ENCODE measurements at places on chromosomes 2 and 18. TPM values are rescaled to one million over a fixed set of nuclear protein-coding genes. Genes with fewer than 3 reads are reported as not detected.

GRCh38 chr2:68931799-68932198 is 20.9 kb downstream of the GKN2 start:
- DNase-seq, result no peak

ANKRD62 gene
- polyA plus RNA-seq, result not detected

- DNase-seq, result peak; percentile 79
Measured at GRCh38 chr2:9263428-9263827, 56.8 kb downstream of the ASAP2 start.

- no peak for DNase-seq
Measured at GRCh38 chr2:147420517-147420916, 424.3 kb upstream of the ACVR2A start.

DPP10 gene
- polyA plus RNA-seq, result not detected

STK16 gene
- 57.6 TPM for polyA plus RNA-seq

ERMN gene
- not detected for polyA plus RNA-seq

PPM1B gene
- polyA plus RNA-seq, result 16.2 TPM

DNA sequence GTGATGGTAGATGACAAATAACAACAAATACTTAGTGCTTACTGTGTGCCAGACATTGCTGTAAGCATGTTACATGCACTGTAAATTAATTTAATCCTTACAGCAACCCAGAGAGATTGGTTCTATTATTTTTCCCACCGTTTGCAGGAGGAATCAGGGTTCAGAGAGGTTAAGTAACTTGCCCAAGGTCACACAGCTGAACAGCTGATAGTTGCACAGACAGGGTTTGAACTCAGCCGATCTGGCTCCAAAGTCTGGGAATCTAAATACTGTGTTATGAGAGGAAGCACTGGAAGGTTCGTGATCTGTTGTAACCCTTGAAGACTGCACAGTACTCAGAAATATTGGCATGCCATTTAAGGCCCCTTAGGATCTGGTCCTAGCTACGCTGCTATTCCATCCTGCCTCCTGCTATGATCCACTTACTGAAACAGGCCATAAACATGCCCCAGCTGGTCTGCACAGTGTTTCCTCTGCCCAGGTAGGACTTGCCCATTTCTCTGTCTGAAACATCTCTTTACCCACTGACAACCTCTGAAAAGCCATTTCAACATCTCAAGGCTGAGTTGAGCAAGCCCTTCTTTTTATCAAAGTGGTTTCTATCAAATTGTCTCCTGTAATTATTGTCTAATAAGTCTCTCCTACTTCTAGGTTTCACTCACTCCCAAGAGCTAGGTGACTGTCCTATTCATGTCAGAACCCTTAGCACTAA is 40.4 kb upstream of the MRPL33 start:
- DNase-seq, result no peak

DNA sequence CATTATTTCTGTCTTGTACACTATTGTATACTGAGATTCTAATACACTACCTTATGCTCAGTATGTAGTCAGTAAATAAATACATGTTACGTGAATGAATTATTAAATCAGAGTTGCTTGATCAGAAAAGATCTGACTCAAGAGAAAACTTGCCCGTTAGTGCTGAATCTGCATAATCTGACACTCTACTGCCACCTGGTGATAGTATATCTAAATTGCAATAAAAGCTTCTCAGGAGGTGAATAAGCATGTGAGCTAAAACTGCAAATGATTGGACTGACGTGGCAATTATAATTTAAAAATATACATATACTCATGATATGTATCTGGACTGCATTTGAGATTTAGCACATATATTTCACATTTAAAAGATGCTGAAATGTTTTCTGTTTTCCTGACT is 70.4 kb downstream of the KIAA1328 start:
- DNase-seq, result no peak

C2orf49 gene
- 8.5 TPM for polyA plus RNA-seq

GRCh38 chr2:173184031-173185004 is 108.7 kb downstream of the MAP3K20 start:
- DNase-seq, result peak; percentile 7

DNA sequence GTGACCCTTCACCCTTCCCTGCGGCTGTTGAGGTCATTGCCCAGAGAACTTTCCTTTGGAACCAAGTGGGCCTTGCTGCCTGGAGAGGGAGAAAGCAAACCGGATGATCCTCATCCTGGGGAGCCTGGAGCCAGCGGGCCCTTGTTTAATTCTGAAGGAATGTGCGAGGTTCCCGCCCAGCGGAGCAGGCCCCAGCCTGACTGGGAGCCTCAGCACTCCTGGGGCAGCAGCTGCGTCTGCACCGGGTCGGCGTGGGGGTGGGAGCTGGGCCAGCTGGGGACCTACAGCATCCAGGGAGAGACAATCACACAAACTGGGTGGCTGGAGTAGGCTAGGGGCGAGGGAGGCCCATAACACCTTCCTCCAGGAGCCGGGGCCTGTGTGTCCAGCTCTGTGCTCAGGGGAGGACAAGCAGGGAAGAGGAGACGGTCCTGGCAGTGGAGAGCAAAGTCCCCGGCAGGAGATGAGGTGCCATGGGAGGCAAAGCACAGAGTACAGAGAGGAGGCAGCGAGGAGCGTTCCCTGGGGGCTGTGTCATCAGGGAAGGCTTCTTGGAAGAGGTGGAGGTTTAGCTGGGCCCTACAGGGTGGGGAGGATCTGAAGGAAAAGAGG is 61.9 kb upstream of the HAAO start:
- no peak for DNase-seq

GRCh38 chr2:15912203-15912602 is 28.1 kb upstream of the MYCN start:
- DNase-seq, result no peak

DNA sequence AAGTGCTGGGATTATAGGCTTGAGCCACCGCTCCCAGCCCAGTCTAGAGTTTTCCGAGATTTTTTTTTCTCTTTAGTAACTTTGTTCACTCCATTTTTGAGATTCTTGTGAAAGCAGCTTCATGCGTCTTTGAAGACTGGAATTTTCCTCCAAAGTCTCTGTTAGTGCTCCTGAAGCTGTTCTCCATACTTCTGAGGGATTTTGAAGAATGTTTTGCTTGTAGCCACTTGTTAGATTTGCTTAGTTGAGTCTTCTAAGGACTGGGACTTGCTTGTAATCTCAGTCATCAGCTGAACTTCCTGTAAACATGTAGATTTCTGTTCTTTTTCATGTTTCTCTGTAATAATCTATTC is 234.3 kb downstream of the MYCN start:
- no peak for DNase-seq

DNA sequence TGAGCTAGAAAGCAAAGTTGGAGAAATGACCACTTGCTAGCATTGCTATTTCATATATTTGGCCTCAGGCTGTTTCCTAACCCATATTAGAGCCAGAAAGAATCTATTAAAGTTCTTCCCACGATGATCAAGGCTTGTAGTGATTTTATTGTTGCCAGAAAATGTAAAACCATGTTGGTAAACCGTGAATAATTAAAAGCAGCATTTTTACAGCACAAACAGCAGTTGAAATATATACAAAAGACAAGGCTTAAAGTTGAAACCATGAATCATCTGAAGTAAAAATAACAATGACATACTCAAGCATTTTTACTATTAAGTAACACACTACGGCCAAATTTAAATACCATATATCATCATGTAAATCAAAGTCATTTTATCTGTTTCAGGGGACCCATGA is 27.7 kb upstream of the DSC3 start:
- no peak for DNase-seq

CDK15 gene
- polyA plus RNA-seq, result 2.5 TPM

- peak; percentile 30 for DNase-seq
Measured at GRCh38 chr2:99819766-99820165, 322.6 kb downstream of the AFF3 start.

BOLL gene
- not detected for polyA plus RNA-seq

RAB1A gene
- polyA plus RNA-seq, result 113 TPM

GRCh38 chr2:73894475-73894850 is 1.7 kb downstream of the ACTG2 start:
- DNase-seq, result no peak

GRCh38 chr2:9228088-9228751 is 21.6 kb downstream of the ASAP2 start:
- no peak for DNase-seq

GRCh38 chr2:12441750-12442475 is 274.8 kb upstream of the TRIB2 start:
- DNase-seq, result no peak

RFTN2 gene
- 0.08 TPM for polyA plus RNA-seq

FKBP7 gene
- 34.7 TPM for polyA plus RNA-seq

DNA sequence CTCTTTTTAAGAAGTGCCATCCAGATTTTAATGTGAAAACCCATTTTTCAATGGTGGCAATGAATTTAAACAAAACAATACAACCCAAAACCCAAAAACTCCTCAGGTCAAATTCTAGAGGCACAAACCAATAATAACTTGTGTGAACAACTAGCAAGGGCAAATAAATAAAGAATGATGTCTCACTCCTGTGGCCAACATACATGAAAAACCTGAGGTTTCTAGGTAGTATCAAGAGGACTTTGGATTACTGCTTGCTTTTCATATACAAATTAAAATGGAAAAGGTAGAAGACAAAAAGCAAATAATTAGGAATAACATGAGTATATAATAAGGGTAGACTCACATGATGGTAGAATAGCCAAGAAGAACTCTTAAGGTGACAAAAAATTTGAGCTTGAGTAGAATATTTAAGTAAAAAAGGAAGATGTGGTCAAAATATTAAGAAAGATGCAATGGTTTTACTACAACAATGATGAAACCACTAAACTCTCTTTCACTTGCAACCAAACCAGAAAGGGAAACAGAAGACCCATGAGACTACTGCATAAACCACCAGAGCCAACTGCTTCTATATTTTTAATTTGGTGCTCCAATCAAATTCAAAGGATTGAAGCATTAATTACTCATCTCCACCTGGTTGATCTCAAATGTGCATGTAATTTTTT is 53.5 kb downstream of the DARS1 start:
- no peak for DNase-seq

DNA sequence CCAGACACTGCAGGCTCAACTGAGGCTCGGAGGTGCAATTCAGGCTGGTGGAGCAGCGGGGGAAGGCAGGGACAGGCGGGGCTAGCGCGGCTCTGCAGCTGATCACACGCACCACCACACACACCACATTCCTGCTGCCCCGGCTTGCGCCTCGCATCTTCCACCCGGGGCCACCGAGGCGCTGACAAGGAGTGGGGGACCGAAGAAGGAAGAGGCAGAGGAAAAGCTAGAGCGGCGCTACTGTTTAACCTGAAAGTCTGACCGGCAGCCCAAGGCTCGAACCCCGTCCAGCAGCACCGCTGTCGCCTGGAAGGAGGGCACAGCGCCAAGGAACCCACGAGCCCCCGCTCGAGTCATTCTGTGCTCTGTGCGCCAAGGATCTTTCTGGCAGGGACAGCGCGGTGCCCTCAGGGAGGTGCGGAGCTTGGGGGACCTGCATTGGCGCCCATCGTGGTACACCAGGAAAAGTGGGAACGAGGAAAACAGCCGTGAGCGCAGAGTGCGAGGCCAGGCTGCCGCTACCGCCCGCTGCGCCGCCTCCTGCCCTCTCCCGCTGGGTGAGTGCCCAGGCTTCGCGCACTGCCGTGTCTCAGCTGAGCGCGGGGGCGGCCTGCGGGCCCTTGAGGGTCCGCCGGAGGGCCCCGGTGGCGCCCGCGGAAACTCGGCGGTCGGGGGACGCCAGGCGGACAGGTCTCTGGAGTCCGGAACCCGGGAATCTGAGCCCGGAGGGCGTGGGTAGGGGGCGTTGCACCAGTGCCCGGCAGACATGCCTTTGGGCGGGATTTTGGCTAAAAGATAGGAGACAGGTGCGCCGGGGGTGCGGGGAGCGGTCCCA is 860 bp upstream of the KCNJ3 start:
- peak; percentile 65 for DNase-seq

DNA sequence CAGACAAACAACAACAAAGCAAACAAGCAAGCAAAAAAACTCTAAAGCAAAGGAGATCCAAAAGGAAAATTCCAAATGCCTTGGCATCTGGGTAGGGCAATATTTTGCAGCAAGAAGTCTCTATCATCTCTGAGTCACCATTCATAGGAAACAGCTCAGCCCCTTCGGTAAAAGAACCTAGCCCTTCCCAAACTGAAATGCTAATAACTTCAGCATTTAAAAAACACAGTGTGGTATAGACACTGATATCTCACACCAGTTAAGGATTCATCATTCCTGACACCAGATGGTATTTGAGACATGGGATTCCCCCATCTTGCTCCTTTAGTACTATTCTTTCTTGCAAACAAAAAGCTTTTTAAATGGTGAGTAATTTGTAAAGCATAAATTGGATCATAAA is 491.8 kb downstream of the TXNL1 start:
- DNase-seq, result no peak

- peak; percentile 73 for DNase-seq
Measured at GRCh38 chr2:152387041-152387440, 52.1 kb downstream of the FMNL2 start.

GPR39 gene
- polyA plus RNA-seq, result 2.1 TPM

GRCh38 chr2:37376421-37377186 is 32.2 kb downstream of the QPCT start:
- DNase-seq, result no peak

PGAP1 gene
- polyA plus RNA-seq, result 3.8 TPM

GRCh38 chr2:173808718-173809117 is 156.5 kb downstream of the SP3 start:
- no peak for DNase-seq

UPP2 gene
- not detected for polyA plus RNA-seq

GRCh38 chr2:111918383-111918806 is 20.0 kb downstream of the MERTK start:
- DNase-seq, result peak; percentile 62

SMAD7 gene
- 20.0 TPM for polyA plus RNA-seq

SPP2 gene
- polyA plus RNA-seq, result 0.30 TPM

SNTG2 gene
- polyA plus RNA-seq, result not detected

- no peak for DNase-seq
Measured at GRCh38 chr2:73225513-73226360, 7.3 kb downstream of the PRADC1 start.

DNA sequence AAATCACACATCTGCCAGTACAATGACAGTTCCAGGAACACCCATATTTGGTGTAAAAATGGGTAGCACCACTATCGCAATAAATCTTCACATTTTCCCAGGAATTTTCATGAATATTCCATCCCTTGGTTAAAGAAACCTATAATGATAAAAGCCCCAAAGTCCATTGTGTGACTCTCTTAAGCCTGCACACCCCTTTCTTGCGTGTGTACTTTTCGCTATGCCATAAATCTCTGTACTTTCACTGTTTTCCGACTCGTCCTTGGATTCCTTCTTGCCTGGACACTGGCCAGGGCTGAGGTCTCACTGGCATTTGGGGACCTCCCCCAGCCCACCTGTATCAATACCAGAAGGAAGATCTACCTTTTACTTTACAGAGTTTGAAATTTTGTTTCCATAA is 172.3 kb downstream of the RNF152 start:
- no peak for DNase-seq

DNA sequence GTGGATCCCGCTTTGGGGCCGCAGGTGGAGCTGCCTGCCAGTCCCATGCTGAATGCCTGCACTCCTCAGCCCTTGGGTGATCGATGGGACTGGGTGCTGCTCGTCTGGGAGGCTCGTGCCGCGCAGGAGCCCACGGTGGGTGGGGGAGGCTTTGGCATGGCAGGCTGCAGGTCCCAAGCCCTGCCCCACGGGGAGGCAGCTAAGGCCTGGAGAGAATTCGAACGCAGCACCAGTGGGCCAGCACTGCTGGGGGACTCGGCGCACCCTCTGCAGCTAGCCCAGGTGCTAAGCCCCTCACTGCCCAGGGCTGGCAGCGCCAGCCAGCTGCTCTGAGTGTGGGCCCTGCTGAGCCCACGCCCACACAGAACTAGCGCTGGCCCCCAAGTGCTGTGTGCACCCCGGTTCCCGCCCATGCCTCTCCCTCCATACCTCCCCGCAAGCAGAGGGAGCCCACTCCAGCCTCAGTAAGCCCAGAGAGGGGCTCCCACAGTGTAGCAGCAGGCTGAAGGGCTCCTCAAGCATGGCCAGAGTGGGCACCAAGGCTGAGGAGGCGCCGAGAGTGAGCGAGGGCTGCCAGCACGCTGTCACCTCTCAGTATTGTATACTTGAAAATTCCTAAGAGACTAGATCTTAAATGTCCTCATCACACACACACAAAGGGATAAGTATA is 1654.2 kb upstream of the SLC39A10 start:
- DNase-seq, result no peak
